Thoracic aorta (tissue), 2 donors: ENCODE measurements at places on chromosomes 4 and X. TPM values are rescaled to one million over a fixed set of nuclear protein-coding genes. Genes with fewer than 3 reads are reported as not detected.

DNA sequence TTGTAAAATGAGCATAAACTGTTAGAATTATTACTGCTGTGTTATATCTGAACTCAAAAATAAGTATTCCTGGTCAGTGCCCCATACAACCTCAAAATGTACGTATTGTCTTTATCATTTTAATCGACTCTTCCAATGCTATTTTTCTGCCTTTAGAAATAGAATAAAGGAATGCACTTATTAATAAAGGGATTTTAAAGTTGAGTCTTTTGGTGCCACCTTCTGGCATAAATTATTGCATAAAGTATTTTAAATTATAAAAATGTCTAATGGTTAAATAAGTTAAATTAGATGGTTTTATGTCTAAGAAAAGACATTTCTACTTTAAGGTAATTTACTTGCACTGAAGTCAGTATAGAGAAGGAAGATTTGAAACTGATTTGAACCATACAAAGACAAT lies 424.0 kb upstream of the NDST4 start:
- H3K36me3 ChIP-seq = no peaks in the 10 kb centered on the region
- H3K27me3 ChIP-seq = no peaks in the 10 kb centered on the region
- H3K27ac ChIP-seq = no peak overlapping the region
- no peak overlapping the region for H3K4me3 ChIP-seq

GRCh38 chr4:119672938-119673337 lies 44.3 kb upstream of the PDE5A start:
- DNase-seq = no peak
- no peaks in the 10 kb centered on the region for H3K27me3 ChIP-seq
- H3K36me3 ChIP-seq = no peaks in the 10 kb centered on the region
- no peak overlapping the region for H3K27ac ChIP-seq

DNA sequence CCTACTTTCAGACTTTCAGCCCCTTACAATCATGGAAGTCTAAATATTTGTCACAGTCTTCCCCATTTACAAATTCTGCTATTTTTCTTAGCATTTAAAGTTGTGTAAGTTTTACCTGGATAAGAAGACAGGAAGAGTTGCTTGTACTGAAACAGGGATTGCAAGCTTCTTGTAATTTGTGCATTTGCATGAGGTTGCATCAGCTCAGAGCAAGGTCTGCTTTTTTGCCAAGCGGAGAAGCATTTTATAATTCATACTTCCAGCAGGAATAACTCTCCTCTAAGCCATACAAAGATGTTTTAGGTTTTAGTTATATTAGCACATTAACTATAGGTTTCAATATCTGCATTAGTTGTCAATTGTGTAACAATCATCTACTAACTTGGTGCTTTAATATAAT lies 922.0 kb upstream of the PABPC4L start:
- H3K4me1 ChIP-seq = no peaks in the 10 kb centered on the region
- H3K27me3 ChIP-seq = no peaks in the 10 kb centered on the region
- no peak overlapping the region for H3K4me3 ChIP-seq
- no peak overlapping the region for H3K27ac ChIP-seq
- H3K36me3 ChIP-seq = no peaks in the 10 kb centered on the region
- no peak for DNase-seq

Gene SPATA4
- total RNA-seq = not detected

- H3K27ac ChIP-seq = peak overlapping the region; percentile 40
- peaks cover 43% of the 10 kb centered on the region for H3K4me1 ChIP-seq
- no peaks in the 10 kb centered on the region for H3K36me3 ChIP-seq
Observed at GRCh38 chr4:146245850-146246249, 31.5 kb downstream of the REELD1 start.

DNA sequence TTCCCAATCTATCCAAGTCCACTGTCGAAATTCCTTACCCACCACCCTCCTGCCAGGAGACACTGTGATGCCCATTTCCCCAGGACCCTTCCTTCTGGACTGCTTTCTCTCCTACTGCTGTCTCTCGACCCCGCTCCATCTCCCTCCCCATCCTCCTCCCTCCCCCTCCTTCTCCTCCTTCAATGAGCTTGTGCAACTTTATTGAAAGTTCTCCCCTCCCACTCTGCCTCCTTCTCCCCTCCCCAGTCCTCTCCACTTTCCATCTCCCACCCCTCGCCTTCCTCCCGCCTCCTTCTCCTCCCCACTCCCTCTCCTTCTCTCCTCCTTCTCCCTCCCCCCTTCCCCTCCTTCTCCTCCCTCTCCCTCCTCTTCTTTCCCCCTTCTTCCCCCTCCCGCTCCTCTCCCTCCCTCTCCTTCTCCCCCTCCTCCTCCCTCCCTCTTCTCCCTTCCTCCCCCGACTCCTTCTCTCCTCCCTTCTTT lies 116.6 kb upstream of the FAT1 start:
- H3K4me1 ChIP-seq = peaks cover 3% of the 10 kb centered on the region
- H3K27me3 ChIP-seq = no peaks in the 10 kb centered on the region
- H3K36me3 ChIP-seq = no peaks in the 10 kb centered on the region
- DNase-seq = no peak

DNA sequence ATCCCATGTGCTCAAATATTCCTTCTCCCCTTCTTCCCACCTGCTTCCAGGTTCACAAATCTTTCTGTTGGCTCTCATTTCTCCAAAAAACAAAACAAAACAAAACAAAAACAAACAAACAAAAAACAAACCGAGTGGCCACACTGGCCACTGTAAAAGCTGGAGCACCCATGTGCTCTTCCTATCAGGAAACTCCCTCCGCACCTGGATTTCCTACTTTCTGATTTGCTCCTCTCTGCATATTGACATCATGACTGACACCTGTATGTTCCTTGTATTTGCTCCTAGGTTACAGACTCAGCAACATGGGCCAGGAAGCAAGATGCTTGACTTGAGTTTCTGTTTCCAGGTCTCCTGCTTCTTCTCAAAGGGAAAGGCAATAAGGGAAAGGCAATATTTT lies 258.8 kb downstream of the GPC3 start:
- H3K4me1 ChIP-seq = no peaks in the 10 kb centered on the region
- no peak overlapping the region for H3K27ac ChIP-seq
- no peak overlapping the region for H3K4me3 ChIP-seq

DNA sequence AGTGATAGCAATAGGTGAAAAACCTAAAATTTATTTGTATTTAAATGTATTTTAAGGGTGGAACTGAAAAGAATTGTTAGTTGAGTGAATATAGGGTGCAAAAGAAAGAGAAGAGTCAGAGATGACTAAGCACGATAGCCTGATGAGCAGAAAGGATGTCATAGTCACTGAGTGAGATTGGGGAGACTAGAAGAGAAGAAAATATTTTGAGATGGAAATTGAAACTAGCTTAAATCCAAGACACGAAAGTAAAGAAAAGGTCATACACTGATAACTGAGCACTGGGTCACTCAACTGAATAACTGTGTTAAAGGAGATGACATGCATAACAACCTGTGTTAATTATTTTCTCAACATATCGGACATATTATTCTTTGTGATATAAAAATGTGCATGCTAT lies 55.5 kb downstream of the SPANXN4 start:
- H3K4me1 ChIP-seq = no peaks in the 10 kb centered on the region
- no peaks in the 10 kb centered on the region for H3K36me3 ChIP-seq
- DNase-seq = no peak
- no peaks in the 10 kb centered on the region for H3K27me3 ChIP-seq
- no peak overlapping the region for H3K4me3 ChIP-seq
- no peak overlapping the region for H3K27ac ChIP-seq
